Fibroblast of skin of right quadriceps (primary cell): ENCODE measurements at places on chromosomes 1 and 21.

DNA sequence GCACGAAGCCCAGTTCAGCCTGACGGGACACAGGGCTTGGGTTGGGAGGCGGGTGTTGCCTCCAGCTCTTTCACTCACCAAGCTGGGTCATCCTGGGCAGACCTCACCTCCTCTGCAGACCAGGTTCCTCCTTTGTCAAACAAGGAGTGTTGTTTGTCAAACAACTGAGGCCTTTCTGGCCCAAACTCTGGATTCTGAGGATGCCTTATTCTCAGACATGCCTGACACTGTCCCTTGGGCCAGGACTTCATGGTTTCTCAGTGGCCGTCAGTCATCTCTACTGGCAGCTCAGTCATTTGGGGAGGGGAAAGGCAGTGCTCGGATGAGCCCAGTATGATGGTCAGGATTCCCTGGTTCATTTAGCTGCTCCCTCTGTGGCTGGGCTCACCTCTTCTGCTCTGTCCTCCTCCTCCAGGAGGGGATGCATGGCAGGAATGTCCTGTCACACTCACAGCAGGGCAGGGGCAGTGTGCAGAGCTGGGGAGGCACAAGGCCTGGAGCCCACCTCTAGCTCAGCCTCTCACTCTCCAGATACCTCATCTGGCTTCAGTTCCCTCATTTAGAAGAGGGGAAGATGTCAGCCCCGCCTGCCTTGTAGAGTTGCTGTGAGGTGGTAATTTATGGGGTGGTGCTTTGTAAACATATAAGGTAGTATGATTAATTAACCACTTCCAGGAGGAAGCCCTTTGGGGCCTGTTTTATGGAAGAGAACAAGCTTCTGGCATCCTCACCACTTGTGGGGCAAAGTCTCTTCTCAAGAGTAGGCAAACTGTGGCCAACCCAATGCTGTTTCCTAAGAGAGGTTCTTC lies 20.6 kb downstream of the SLC2A1 start:
- peak; percentile 24 for DNase-seq

DNA sequence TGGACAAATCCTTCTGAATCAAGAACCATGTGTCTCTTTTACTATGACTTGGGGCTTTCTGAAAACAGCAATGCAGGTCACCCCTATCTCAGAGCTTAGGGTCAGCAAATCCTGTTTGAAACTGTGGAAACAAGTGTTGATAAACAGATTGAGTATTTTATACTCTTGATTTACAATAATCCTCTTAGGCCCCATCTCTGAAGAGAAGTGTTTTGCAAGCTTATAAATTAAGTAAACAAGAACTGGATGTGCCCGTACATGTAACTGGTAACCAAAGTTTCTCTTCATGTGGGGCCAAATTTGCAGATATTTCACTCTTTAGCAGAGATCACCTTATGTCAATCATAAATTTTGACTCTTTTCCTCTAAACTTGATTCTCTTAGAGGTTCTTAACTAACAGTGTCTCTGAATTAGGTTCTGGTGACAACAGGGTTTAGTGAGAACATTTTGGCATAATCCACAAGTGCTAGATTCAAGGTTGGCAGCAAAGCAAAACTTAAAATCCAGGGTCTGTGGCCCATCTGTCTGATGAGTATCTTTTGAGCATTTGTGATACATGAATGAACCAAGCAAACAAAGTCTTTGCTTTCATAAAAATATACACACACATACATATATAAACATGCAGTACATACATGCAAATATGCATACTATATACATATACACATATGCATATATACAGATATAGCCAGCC lies 183.0 kb upstream of the HOOK1 start:
- no peak for DNase-seq

DNA sequence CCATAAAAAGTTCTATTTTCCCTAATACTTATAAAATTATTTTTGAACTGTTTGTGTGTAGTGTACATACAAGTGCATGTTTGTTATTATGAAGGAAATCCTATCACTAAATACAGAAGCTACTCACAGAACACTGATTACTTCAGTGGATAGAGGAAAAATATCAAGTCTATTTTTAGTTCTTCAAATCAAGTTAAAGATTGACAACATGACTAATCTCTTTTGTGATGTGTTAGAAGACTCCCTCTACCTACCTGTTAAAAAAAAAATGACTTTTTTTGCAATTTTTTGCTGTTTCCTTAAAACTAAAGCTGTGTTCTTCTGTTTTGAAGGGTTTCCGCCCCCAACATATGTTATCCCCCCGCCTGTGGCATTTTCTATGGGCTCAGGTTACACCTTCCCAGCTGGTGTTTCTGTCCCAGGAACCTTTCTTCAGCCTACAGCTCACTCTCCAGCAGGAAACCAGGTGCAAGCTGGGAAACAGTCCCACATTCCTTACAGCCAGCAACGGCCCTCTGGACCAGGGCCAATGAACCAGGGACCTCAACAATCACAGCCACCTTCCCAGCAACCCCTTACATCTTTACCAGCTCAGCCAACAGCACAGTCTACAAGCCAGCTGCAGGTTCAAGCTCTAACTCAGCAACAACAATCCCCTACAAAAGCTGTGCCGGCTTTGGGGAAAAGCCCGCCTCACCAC lies 45.5 kb downstream of the NCF2 start:
- DNase-seq, result no peak

DNA sequence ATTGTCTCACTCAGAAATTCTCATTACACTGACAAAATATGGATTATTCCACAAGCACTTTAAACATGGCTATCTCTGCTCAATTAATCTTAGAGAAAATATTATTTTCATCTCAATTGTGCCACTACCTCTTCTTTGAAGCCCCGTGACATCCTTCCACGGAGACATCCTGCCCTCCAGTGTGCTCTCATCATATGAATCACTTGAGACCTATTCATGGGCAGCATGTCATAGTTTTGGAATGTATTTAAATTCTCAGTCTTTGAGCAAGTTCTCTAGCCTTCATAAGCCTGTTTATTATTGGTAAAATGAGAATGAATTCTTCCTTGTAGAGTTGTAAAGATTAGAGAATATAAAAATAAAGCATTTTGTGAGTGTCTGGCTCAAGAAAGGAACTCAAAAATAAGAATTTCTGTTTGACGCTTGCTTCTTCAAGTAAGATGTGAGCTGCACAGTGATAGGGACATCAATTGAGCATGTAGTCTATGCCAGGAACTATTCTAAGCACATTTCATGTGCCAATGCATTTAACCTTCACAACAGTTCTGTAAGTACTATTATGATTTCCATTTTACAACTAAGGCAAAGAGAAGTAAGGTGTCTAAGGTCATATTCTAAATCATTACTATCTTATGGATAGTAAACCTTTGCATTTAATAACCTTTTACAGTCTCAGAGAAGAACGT lies 557.4 kb upstream of the ZRANB2 start:
- peak; percentile 68 for DNase-seq

DNA sequence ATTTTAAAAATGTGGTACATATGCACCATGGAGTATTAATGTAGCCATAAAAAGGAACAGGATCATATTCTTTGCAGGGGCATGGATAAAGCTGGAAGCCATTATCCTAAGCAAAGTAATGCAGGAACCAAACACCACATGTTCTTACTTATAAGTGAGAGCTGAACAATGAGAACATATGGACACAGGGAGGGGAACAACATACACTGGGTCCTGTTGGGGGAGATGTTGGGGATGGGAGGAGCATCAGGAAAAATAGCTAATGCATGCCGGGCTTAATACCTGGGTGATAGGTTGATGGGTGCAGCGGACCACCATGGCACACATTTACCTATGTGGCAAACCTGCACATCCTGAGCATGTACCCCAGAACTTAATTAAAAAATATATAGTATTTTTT lies 352.5 kb upstream of the KAZN start:
- DNase-seq, result no peak

DNA sequence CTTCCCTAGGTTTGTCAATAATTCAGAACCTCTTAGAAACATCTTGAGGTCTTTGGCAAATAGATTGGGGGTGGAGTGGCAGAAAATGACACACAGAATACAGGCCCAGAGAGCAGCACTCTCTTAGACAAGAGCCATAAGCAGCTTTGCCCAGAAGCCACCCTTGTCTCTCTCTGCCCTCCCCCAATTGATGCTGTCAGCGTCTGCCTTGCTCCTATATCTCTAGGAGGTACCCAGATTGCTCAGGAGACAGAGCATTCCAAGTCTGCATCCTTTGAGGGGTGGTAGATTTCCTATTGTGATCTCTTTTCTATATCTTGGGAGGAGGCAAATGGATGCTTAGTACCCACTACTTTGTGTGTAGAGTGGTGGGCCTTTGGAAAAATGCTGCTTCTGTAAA lies 1.8 kb downstream of the RGL1 start:
- DNase-seq, result no peak

DNA sequence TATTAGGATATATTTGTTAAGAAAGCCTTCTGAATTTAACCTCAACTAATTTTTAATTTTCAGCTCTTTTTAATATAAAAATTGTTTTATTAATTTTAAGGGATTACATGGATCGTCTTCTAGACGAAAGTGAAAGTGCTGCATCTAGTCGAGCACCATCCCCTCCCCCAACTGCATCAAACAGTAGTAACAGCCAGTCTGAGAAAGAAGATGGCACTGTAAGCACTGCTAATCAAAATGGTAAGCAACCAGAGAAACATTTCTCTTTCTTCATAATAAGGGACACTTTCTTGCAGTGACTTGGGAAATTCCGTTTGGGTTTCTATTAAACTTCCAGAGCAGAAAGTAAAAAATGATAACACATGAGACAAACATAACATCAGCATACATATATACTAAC lies 56.9 kb downstream of the MIER1 start:
- no peak for DNase-seq

DNA sequence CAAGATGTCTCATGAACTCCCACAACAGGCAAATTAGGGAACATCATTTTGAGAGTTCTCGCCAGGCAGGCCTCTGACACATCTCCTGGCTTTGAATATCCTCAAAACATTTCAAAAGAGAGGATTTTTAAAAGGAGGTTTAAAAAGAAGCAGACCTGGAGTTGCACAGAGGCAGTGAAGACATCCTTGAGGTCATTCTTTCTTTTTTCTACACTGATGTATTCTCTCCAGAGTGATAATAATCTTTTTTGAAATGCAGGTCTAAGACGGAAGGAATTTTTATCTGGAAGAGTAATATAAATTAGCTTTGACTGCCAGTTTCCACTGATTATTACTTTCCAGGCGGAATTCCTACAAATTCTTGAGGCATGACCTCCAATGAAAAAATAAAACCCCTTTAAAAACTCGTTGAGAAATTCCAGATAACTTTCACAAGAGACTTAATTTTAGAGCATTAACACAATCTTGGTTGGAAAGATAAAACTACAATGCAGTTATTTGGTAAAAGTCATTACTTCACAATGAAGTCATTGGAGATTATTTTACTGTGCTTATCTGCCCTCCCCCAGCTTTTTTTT lies 125.0 kb downstream of the LYPLAL1 start:
- peak; percentile 77 for DNase-seq
